Suppressor macrophage treated with lipopolysaccharide for 4 hours (primary cell): ENCODE measurements at places on chromosomes 2 and 18.

- no peak for DNase-seq
Measured at GRCh38 chr18:2410688-2411087, 160.6 kb downstream of the METTL4 start.

DNA sequence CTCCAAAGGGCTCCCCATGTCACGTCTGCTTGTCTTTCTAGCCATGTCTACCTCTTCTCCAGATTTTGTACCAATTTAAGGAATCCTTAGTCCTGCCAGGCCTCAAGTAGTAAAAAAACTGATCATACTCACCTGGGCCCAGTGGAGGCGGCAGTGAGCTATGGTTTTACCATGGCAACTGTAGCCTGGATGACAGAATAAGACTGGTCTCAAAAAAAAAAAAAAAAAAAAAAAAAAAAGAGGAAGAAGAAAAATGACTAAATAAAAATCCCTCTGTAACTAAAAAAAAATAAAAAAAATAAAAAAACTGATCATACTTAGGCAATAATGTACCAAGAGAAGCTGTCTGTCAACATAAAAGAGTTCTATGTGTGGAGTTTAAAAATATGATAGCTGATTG is 221.6 kb downstream of the NR4A2 start:
- peak; percentile 43 for DNase-seq

GRCh38 chr2:198004921-198005829 is 200.8 kb downstream of the PLCL1 start:
- DNase-seq: peak; percentile 45

DNA sequence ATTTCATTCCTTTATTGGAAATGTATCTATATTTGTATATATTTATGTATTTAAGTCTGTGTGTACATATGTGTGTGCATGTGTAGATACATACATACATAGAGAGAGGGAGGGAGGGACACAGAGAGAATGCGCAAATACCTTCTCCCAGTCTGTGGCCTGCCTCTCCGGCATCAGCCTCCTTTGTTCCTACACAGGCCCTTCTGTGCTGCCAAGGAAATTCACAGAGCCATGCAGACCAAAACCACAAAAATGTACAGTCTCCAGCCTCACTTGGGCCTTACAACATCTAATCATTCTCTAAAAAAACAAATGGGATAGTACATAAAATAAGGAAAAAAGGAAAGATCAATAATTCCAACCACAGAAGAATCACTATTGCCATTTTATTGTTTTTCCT is 8.8 kb upstream of the CRACDL start:
- DNase-seq: no peak
